CD8-positive, alpha-beta memory T cell (primary cell): ENCODE measurements at places on chromosomes 11 and 22. TPM values are rescaled to one million over a fixed set of nuclear protein-coding genes. Genes with fewer than 3 reads are reported as not detected.

- no peak for DNase-seq
Measured at GRCh38 chr22:24400034-24400725, 27.2 kb upstream of the ADORA2A start.

GRCh38 chr22:39932918-39933649 is 27.1 kb upstream of the TMA7B start:
- DNase-seq = peak; percentile 76

DNA sequence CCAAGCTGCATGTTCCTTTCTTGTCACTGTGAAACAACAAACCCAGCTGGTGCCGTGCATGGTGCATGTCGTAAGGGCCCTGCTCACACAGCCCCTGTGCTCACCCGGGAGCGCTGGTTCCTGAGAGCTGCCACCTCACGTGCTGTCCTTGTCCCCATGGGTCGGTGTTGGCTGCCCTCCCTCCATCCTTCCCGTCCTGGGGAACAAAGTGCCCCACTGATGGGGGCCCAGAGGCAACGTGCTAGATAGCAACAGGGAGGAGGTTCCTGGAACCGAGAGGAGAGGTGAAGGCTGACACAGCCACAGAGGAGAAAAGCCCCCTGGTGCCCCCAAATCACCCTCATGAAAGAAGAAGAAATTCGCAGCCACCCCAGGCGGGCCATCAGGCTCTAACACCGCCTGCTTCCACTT is 56.6 kb upstream of the SLC22A12 start:
- no peak for DNase-seq

DNA sequence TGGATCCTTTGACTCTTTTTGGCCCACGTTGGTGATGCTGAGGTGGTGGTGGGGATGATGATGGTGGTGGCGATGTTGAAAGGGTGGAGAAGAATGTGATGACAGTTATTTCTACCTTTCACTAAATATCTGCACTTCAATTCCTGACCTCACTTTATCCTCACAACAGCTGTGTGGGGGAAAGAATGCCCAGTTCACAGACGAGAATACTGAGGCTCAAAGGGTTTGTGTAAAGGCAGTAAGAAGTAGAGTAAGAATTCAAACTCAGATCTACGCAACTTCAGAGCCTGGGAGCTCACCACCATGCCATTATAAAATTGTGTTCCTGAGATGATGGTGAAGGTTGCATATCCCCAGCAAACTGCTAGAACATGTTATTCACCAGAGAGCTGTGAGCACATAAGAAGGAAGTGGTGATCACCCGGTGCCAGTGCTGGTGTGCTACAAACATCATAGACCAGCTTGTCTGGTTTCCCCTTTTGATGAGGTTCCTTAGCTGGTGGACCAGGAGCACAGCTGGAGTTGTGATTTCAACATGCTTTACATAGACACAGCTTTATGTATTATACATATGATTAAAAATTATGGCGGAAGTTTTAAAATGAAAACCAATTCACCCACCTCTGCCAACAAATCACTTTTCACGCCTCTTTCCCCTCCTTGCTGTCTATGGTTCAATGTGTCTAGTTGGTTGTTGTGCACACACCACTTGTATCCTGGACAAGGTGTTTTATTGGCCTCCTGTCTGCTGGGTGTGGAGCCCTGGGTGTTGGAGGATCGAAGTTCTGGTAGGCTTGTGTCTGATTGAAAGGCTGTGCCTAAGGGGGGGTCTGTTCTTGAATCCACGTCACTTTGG is 6.2 kb downstream of the ST14 start:
- no peak for DNase-seq

DNA sequence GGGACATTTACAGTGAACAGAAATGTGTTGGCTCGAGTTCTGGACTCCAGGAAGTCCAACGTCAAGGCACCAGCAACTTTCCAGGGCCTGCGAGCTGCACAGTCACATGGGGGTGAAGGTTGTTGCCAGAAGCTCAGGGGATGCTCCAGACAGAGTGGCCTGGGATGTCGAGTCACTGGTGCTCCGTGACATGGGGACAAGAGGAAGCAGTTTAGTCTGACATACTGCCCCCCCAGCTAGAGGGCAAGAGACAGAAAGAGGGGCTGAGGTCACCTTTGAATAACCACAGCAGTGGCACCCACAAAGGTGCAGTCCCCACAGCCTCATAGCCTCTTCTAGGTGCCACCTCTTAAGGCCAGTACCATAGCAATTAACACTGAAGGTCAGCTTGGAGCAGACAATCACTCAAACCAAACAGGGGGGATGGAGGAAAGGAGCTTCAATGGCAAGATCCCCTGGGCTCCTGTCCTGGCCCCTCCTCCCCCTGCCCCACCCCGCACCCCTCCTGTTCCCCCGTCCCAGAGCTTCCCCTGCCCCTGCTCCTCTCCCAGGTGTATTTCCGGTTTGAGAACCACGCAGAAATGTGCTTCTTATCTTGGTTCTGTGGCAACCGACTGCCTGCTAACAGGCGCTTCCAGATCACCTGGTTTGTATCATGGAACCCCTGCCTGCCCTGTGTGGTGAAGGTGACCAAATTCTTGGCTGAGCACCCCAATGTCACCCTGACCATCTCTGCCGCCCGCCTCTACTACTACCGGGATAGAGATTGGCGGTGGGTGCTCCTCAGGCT is 3.8 kb downstream of the APOBEC3D start:
- DNase-seq = no peak

GRCh38 chr22:40215266-40215665 is 37.5 kb downstream of the TNRC6B start:
- no peak for DNase-seq

GRCh38 chr11:57499413-57499982 is 16.0 kb downstream of the SLC43A1 start:
- DNase-seq = no peak

DNA sequence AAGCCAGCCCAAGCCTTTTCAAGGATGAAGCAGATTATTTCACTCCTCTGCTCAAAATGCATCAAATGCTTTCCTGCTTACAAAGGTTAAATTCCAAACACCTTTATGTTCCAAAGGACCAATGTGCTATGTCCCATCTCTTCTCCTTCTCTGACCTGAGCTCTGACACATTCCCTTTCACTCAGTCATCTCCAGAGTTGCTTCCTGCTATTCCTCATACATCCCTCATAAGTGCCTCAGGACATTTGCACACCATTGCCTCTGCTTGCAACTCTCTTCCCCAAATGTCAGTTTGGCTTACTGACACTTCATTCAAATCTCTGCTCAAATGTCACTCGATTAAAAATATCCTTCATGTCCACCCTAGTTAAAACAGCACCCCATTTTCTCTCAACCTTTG is 53.3 kb upstream of the BMAL1 start:
- DNase-seq = no peak

- peak; percentile 57 for DNase-seq
Measured at GRCh38 chr11:119056421-119056999, 495 bp downstream of the HYOU1 start.

DNA sequence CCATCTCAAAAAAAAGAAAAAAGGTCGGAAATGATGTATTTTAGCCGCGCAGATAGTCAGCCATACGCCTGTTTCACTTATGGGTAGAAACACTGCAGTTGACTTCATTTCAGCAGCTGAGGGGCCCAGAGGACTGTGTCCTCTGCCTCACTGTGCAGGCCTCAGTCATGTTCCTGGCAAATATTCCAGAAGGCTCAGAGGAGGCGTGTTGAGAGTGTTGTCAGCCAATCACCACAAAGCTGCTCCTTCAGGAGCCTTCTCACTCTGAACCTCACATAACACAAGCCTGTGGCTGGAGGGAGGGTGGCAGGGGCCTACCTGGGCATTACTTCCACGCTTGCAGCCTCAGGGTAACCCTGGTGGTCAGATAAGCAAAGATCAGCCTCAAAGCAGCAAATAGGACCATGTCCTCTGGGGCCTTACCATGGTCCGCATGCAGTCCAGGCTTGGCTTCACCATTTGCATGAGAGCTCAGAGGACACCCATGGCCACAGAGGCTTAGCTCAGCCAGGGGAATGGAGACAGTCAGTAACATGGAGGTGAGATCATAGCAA is 17.3 kb upstream of the TREH start:
- DNase-seq = no peak

DNA sequence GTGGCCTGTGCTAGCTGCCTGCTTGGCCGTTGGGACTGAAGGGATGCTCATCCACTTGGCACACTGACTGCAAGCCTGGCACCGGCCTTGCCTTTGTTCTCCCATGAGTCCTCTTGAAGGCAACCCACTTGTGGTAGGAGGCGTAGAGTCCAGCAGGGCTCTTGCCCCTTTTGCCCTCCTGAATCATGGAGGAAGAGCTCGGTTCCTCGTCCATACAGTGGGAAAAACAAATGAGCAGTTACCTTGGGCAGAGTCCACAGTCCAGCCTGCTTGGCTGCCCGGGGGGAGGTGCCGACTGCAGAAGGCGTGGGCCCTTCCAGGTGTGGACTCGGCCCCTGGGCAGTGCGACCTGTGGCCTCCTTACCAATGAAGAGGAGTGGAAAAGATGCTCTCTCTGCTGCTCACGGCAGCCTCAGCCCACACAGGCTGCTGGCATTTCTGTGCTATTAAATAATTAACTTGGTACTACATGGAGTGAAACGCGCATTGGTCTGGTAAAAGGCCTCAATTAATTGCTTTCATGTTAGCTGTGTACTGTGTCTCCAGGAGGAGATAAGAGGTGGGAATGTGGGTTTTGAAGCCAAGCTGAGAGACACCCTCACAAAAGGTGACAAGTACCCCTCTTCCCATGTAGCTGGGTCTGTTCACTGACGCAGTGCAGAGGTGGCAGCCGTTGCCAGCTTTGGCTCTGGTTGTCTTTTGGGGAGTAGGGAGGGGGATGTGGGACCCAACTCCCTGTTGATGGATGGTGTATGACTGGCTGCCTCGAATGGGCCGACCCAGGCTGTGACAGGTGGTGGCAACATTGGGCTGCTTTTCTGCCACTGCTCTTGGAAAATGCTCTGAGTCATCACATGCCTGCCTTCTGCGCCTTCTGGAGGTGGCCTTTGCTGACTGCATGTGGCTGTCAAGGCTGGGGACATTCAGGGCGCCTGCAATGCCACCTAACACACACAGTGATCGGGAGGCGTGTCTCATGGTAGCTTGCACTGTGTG is 26.8 kb upstream of the B3GAT1 start:
- DNase-seq = no peak

DNA sequence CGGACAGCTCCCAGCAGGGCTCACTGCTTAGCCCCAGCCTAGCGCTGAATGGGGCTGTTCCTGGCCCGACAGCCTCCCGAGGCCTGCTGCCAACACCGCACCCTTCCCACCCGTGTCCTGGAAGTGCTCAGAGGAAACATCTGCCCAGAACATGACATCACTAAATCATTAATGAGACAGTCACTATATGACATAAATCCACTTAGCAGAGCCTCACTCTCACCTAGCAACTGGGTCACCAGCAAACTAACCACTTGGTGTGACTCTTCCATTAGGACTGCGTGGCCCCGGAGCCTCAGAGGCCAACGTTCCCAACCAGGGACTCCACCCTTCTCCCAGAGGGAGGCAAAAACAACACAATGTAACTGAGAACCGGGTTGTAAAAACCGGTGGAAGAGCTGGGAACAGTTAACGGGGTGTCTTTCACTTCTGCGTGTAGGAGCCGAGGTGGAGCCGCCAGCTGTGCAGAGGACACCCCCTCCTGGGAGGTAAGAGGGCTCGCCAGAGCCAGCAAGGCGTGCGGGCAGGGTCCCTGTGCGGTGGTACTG is 21.4 kb upstream of the PACSIN2 start:
- no peak for DNase-seq

- DNase-seq = peak; percentile 60
Measured at GRCh38 chr22:36385491-36386350, 2.0 kb downstream of the MYH9 start.

- no peak for DNase-seq
Measured at GRCh38 chr11:108241330-108242037, 18.6 kb downstream of the ATM start.

DNA sequence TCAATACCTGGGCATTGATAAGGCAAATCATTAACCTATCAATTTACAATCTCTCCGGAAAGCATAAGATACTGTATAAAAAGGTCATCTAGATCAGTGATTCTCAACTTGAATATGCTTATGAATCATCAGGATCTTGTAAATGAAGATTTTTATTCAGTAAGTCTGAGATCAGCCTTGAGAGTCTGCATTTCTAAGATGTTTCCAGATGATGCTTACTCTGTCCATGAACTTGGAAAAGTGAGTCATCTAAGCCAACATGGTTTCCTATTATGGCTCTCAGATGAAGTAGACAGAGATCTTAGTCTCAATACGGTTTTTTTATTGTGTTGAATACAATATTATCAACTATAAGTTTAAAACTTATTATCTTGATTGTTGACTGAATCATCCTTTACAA is 226.4 kb upstream of the KIRREL3 start:
- no peak for DNase-seq

DNA sequence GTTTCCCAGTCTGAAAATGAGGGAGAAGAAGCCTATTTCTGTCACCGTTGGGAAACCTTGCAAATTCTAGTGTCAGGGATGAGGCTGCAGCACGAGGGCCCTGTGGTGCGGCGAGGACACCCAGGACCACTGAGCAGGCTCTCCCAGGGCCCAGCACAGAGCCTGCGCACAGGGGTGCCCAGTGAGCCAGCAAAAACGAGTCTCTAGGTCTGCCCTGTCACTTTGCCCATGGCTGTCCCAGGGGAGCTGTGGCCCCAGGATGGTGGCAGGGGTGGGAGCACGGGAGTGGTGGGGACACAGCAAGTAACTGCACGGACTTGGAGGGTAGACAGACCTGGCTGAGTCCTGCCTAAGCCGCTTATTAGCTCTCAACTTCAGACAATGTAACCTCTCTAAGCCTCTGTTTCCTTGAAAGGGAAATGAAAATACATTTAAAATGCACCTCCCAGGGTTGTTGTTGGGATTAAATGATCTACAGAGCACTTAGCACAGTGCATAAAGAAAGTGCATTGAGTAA is 44.2 kb downstream of the DSCAML1 start:
- DNase-seq = no peak

VPREB1 gene
- not detected for total RNA-seq

THY1 gene
- 0.74 TPM for total RNA-seq

GRIK4 gene
- total RNA-seq = not detected

DCUN1D5 gene
- 84.8 TPM for total RNA-seq

JHY gene
- 4.9 TPM for total RNA-seq

WNT11 gene
- not detected for total RNA-seq
